ENCODE measurements at places on chromosomes 2 and 18. TPM values are rescaled to one million over a fixed set of nuclear protein-coding genes. Genes with fewer than 3 reads are reported as not detected.

Gene HAT1
- polyA plus RNA-seq, result 41.8 TPM

Gene ALMS1
- polyA plus RNA-seq, result 7.2 TPM

Gene GREB1
- polyA plus RNA-seq, result 0.67 TPM

Gene SERPINB13
- 0.20 TPM for polyA plus RNA-seq

Gene B3GNT7
- polyA plus RNA-seq, result 18.9 TPM

Gene CDH19
- 0.67 TPM for polyA plus RNA-seq

Gene STAT4
- polyA plus RNA-seq, result 2.5 TPM

Gene MROH2A
- polyA plus RNA-seq, result not detected

Gene UGT1A5
- not detected for polyA plus RNA-seq

Gene APLF
- polyA plus RNA-seq, result 0.50 TPM
